ENCODE measurements at places on chromosomes 16 and 17. TPM values are rescaled to one million over a fixed set of nuclear protein-coding genes. Genes with fewer than 3 reads are reported as not detected.

DNA sequence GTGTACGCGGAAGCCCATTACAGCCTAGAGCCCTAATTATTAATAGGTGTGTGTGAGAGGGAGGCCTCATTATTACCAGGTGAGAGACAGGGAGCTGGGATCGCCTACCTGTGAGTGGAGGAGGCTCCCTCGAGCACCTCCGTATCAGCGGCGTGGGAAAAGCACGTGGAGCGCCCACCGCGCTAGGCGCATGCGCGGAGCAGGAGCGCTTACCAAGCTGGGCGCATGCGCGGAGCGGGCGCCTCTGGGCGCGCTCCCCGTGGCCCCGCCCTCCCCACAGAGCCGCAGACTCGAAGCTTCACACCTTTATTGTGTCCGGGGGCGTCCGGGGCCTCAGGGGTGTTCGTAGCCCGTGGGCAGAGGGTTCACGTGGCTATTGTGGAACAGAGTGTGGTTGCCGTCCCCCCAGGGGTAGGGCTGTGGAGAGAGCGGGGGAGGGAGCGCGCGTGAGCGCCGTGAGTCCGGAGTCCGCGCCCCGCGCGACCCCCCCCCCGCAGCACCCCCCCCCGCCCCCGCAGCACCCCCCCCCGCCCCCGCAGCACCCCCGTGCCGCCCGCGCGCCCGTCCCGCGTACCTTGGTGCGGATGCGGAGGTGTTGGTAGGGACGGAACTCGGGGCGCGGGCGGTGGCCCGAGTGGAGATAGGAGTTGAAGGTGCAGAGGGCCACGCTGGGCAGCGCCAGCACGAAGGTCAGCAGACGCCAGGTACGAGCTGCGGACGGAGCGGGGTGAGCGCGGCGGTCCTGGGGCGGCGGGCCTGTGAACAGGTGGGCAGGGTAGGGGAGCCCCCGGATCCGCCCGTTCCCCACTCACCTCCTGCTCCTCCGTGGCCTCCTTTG lies 500 bp downstream of the COX6A2 start:
- no peak for DNase-seq

The KRT27 gene
- total RNA-seq, result not detected

The FBXL16 gene
- 4.3 TPM for total RNA-seq

DNA sequence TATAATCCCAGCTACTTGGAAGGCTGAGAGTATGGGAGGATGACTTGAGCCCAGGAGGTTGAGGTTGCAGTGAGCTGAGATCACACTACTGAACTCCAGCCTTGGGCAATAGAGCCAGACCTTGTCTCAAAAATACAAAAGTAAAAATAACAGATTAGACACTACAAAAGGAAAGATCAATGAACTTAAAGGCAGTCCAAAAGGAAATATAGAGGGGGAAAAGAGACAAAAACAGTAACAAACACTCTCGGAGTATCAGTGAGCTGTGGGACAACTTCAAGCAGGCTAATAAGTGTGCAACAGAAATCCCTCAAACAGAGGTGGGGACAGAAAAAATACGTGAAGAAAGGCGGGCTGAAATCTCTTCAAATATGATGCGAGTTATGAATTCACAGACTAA lies 58.8 kb downstream of the CPPED1 start:
- DNase-seq, result no peak

GRCh38 chr16:69465881-69466280 lies 41.5 kb downstream of the CYB5B start:
- DNase-seq, result no peak

The GNGT2 gene
- total RNA-seq, result not detected

- DNase-seq, result no peak
Measured at GRCh38 chr16:79318143-79318899, 282.2 kb downstream of the MAF start.

DNA sequence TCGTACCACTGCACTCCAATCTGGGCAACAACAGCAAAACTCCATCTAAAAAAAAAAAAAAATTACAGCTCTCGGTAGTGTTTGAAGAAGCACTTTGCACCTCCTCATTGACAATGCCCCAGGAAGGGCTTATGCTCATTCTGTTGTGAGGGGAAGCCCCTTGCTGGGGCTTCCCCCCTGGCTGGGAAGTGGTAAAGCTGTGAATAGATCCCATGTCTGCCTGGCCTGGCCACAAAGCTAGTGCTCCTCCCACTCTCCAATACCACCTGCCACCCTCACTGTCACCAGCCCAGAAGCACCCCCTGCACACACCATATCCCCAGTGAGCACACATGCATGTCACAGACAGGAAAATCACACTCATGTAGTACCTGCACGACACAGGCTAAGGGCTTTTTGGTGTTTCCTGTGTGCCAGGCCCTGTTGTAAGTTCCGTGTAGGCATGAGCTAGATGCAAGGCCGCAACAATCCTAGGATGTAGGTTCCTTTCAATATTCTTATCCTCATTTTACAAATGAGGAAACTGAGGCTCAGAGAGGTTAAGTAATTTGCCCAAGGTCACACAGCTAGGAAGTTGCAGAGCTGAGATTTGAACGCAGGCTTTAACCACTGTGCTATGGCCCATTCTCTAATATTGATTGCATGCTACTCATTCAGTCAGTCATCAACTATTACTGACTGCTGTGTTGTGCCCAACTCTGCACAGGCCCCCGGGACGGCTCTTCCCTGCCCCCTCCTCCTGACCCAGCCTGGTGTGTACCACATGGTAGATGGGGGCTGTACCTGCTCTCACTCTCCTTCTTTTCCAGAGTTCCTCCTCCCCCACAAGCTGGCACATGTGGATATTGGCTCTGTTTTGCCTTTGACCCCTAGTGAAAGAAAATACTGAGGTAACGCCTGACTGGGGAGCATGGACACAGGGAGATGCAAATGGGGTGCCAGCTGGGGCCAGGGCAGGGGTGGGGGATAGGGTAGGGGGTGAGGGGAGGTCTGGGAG lies 11.9 kb upstream of the COL1A1 start:
- no peak for DNase-seq

GRCh38 chr17:55757659-55758058 lies 6.8 kb downstream of the PCTP start:
- DNase-seq, result no peak

DNA sequence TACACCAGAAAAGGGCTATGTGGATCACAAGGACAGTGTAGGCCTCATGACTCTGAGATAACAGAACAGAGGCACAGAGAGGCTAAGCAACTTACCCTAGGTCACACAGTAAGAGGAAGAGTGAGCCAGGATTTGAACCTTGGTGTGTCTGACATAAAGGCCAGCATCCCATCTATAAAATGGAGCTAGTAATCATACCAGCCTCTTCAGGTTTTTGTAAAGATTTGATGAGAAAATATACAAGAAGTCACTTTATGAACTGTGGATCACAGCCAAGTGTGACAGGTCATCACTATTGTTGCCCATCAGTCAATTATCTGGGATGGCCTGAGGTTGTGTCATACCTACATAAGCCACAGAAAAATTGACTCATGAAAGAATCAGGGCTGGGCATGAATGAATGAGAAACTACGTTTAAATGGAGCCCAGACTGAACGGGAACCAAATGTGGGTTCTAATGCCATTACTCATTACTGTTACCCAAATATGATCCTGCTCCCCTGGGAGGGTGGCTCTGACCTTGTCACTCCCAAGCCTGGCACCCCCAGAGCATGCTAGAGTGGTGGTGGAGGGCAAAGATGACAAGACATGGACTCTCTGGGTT lies 21.0 kb downstream of the FBXO39 start:
- DNase-seq, result no peak

- no peak for DNase-seq
Measured at GRCh38 chr17:74041869-74042640, 161.4 kb upstream of the RPL38 start.

DNA sequence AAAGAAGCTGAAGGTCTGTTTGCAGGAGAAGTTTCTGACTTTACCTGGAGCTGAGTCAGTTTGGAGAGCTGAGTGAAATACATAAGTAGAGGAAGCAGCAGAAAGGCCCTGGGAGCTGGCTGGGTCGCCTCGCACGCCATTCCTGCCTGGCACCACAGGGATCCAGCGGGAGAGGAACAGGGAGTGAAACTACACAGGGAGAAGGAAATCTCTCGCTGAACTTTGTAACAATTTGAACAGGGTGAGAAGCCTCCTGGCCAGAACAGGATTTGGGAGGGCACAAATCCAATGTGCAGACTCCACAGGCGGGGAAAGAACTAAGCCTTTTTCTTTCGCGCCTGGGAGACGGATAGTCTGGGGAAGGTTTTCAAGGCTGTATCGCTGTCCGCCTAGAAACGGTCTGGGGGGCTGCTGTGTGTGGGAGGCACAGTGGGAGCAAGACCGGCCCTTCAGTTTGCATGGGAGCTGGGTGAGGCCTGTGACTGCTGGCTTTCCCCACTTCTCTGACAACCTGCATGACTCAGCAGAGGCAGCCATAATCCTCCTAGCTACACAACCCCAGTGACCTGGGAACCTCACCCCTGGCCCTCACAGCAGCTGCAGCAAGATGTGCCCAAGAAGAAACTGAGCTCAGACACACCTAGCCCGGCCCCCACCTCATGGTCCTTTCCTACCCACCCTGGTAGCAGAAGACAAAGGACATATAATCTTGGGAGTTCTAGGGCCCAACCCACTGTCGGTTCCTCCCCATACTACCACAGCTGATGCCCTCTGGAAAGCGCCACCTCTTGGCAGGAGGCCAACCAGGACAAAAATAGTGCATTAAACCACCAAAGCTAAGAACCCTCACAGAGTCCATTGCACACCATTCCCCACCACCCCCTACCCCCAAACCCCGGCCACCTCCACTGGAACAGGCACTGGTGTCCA lies 778.6 kb downstream of the KCNJ2 start:
- no peak for DNase-seq

GRCh38 chr16:28496844-28497243 lies 2.4 kb downstream of the APOBR start:
- DNase-seq, result no peak

The HSDL1 gene
- 43.8 TPM for total RNA-seq

GRCh38 chr16:15427648-15428239 lies 6.6 kb upstream of the BMERB1 start:
- no peak for DNase-seq

DNA sequence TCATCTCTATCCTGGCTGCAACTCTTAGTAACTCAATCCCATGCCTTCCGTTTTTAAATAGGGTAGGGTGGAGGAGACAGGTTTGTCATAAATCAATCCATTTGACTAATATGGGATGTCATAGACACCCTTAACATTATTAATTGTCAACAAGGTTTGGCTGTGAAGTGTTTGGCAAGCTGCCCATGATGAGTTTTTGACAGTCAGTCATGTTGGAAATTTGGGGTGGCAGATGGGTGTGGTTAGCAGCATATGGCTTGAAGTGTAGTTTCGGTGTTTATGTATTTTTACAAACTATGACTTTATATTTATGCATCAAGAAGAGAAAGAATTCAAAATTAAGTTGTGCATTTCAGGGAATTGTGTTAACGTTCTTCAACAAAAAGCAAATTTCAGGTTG lies 221.8 kb upstream of the CDH5 start:
- no peak for DNase-seq

DNA sequence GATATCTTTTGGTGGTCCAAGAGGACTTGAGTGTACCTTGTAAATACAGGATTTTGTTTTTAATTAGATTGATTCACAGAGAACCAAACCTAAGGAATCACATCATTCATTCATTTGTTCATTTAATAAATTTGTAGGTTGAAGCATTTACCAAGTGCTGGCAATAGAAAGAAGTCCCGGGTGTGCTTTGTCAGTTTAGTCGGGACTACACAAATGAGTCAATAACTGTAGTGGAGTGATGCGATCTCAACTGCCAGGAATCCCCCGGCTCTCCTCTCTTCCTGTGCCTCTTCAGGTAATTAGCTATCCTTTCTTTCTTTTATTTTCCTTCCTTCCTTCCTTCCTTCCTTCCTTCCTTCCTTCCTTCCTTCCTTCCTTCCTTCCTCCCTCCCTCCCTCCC lies 1.4 kb upstream of the WWOX start:
- DNase-seq, result no peak

GRCh38 chr16:61014869-61015268 lies 1021.4 kb downstream of the CDH8 start:
- DNase-seq, result no peak
